ENCODE measurements at places on chromosomes 1 and 21. TPM values are rescaled to one million over a fixed set of nuclear protein-coding genes. Genes with fewer than 3 reads are reported as not detected.
A peak's percentile ranks its signal among the peaks of the same experiment; 100 is the strongest.

GRCh38 chr1:168504064-168504837 is 39.5 kb downstream of the XCL2 start:
- peak; percentile 17 for DNase-seq

GRCh38 chr21:45748593-45748992 is 105.1 kb downstream of the PCBP3 start:
- no peak for DNase-seq

- DNase-seq, result no peak
Measured at GRCh38 chr1:49351768-49352167, 575.1 kb upstream of the BEND5 start.

DNA sequence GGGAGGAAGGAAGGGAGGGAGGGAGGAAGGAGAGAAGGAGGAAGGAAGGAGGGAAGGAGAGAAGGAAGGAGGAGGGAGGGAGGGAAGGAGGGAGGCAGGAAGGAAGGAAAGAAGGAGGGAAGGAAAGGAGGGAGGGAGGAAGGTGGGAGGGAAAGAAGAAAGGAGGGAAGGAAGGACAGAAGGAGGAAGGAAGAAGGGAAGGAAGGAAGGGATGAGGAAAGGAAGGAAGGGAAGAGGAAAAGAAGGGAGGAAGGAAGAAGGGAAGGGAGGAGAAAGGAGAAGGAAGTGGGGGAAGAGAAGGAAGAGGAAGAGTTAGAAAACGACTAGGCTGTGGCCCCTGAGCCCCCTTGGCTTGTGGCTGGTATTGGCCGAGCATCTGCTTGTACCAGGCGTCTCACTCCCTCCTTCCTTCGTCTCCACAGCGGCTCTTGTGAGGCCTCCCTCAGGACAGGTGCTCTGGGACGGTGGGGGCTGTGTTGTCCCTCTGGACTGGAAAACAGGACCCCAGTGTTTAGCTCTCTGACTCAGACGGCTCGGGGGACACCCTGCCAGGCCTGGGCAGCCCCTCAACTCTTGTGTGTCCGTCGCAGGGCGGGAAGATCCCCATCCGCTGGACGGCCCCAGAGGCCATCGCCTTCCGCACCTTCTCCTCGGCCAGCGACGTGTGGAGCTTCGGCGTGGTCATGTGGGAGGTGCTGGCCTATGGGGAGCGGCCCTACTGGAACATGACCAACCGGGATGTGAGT is 36.2 kb upstream of the C1QA start:
- no peak for DNase-seq

GRCh38 chr1:30680429-30680828 is 43.0 kb downstream of the MATN1 start:
- DNase-seq, result no peak

DNA sequence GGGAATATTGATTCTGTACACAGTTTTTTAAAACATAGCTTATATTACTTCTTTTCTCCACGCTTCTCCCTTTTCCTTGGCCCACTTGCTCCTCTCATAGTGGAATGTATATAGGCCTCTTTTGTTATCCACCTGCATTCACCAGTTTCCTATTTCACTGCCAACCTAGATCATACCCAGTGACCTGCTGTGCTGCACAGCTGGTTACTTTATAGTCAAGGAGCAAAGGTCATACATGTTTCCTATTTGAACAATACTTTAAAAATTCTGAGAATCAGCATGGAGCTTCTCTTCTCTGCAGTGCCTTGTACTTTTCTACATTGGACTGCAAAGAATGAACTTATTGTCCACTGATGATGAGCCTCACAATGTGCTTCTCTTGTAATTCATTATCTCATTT is 4.3 kb upstream of the SLC35D1 start:
- no peak for DNase-seq

- DNase-seq, result no peak
Measured at GRCh38 chr1:110856410-110856809, 16.5 kb upstream of the CD53 start.

- no peak for DNase-seq
Measured at GRCh38 chr1:218371927-218372672, 27.0 kb downstream of the TGFB2 start.

DNA sequence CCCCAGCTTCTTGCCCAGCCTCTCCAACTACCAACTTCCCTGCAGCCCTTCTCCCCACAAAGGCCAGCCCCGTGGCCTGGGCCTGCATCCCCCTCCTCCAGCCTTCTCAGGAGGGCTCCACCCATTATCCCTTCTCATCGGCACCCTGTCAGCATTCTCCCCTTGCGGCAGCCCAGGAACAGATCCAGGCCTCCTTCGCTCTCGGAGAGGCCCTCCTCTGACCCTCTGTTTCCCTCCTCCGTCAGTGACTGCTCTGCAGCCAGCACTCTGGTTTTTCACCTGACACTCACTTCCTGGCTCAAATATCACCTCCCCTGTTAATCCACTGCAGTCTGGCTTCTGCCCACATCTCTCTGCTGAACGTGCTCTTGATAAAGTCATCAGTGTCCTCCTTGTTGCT is 17.5 kb downstream of the ADGRB2 start:
- DNase-seq, result no peak

- DNase-seq, result no peak
Measured at GRCh38 chr1:97090725-97091124, 369.1 kb downstream of the PTBP2 start.

- no peak for DNase-seq
Measured at GRCh38 chr1:224859651-224860050, 69.8 kb upstream of the DNAH14 start.

DNA sequence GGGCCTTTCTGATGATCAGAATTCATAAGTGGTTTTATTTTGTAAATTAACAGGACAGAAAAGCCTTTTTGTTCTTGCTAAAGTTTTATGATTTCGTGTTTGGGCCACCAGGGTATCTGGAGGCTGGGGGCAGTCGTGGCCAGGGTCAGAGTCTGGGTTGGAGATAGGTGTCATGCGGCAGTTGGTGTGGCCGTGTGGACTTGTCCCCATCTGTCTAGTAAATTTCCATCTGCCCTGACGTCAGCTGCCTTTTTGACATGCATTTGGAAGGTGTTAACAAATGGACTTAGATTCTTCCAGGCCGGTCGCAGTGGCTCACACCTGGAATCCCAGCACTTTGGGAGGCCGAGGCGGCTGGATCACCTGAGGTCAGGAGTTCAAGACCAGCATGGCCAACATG is 56.8 kb downstream of the SKI start:
- DNase-seq, result no peak

GRCh38 chr1:9088807-9089206 is 19.4 kb upstream of the SLC2A5 start:
- DNase-seq, result no peak

GRCh38 chr1:59298710-59299346 is 1.9 kb downstream of the FGGY start:
- no peak for DNase-seq

GRCh38 chr1:15934211-15935055 is 41.5 kb downstream of the ZBTB17 start:
- DNase-seq, result no peak

- DNase-seq, result peak; percentile 52
Measured at GRCh38 chr1:109793486-109794318, 30.0 kb upstream of the EPS8L3 start.

DNA sequence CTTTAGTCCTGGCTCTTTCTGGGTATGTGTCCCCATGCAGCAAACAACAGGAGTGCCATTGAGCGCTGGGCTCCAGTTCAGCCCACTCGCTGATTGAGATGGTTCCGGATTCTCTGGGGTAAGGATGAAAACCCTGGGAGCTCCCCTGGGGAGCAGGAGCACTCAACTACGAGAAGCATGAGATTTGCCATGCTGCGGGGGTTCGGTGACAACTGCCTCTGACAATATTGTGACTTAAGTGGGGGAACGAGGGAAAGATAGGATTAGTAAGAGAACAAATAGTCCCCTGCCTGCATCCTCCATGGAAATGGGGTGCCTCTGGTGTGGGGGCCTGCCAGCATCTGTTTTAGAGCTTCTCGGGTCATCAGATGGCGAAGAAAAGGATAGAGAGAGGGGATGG is 123.6 kb upstream of the IPO9 start:
- DNase-seq, result no peak

DNA sequence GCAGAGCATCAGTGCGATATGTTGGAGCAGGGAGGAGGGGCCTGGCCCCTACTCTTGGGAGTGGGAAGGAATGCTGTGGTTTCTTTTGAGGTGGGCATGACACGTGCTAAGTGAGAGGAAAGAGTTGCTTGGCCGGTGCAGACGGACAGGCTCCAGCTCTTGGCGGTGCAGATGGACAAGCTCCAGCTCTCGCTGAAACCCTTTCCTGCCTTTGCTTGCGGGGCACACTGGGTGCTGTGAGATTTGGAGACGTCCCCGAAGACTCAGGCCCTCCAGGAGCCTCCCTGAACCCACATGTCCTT is 15.9 kb downstream of the PDXK start:
- DNase-seq, result no peak

- DNase-seq, result no peak
Measured at GRCh38 chr1:65196926-65197325, 48.9 kb downstream of the AK4 start.

DNA sequence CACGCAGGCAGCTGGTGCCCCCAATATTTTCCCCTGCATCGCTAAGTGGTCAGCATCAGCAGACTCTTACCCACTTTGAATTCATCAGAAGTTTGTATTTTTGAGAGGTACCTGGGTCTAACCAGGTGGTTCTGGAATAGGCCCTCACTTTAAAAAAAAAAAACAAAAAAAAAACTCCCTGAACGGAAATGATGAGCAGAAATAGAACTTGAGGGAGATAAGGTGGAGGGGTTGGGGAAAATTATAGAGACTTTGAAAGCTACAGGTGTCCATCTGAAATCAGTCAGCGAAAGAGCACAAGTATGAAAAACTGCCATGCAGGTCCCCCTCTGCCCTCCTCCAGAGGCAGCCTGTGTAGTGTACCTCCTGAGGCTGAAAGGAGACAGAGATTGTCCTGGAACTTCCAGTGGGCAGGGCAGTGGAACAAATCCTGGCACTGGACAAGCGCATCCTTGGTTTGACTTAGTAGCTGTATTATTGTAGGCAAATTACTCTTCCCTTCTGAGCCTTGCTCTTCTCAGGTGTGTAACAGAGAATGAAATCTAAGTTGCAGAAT is 1.2 kb downstream of the SLAMF7 start:
- no peak for DNase-seq

DNA sequence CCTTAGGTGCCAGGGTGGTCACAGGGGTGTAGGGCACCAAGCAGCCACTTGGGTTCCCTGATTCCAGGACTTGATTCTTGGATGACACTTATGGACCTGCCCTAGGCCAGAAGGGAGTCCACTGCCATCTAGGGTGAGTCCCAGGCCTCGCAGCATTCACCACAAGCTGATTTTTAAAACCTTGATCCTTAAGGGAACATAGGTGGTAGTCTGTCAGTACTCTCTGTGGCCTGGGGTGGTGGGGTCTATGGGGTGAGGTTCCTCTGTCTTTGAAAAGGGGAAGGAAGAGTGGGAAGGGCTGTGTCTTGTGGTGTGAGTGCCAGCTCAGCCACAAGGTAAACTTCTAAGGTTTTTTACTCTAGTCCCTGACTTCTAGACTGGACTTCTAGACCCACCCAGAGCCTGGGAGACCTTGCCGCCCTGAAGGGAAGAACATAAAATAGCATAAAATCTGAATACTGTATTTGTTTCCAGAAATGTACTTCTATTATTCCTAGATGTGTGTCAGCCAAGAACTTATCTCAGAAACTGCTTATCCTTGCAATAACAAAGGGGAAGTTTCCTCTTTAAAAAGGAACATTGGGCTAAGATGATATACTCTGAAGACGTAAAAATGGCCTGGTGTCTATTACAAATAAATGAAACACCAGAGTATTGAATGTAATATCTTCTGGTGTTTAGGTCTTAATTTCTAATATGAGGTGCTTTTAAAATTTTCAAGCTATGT is 757.3 kb downstream of the LTN1 start:
- DNase-seq, result no peak

GRCh38 chr1:31154632-31155215 is 85.0 kb downstream of the NKAIN1 start:
- peak; percentile 65 for DNase-seq

- peak; percentile 99 for DNase-seq
Measured at GRCh38 chr1:45802343-45803298, 791 bp upstream of the MAST2 start.

DNA sequence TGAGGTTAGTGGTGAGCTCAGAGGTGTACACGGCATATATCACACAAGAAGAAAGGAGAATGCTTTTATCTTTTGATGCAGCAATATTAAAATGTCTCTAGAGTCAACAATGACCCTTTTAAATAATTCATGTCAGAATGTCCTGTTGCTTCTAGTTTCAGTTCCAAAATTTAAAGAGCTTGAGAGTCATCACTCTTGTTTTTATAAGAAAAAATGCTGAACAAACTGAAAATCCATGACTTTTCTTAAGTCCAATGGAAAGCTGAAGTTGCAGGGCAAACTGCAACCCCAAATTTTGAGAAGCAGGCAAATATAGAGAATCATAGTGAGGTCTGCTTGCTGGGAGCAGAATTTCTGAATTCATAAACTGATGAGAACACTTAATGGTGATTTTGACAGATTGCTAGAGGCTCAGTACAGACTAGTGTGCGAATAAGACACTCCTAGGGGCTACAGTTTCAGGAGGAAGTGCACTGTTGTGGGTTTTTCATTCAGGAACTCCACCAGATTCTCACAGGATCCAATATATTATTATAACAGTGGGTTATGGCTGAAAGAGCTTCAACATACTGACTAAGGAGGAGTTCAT is 135.1 kb downstream of the CLIC6 start:
- no peak for DNase-seq

DNA sequence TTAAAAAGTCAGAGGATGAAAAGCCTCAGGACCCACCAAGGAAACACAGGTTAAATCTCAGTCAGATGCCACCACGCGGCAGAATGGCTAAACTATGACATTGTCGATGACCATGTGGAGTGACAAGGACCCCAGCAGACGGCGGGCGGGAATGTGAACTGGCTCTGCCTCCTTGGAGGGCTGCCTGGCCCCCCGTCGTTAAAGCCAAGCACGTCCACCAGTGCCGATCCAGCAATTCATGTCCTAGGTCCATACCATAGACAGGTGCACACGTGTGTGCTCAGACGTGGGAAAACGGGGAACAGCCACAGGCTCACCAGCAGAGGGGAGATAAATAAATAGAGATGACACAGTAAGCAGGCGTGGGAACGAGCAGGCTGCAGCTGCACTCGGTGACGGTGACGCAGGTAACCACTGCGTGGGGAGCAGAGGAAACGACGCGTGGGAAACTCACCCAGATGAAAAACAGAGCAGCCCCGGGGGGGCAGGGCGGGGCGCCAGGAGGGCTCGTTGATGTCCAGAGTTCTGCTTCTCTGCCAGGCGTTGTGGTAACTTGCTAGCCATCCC is 28.3 kb upstream of the PCBP3 start:
- DNase-seq, result no peak

- peak; percentile 99 for DNase-seq
Measured at GRCh38 chr1:59150577-59151386, 146.1 kb upstream of the FGGY start.

- DNase-seq, result no peak
Measured at GRCh38 chr1:47212636-47213229, 19.3 kb downstream of the TAL1 start.

Gene ATXN7L2
- total RNA-seq, result 1.0 TPM

Gene BATF3
- 6.5 TPM for total RNA-seq

Gene SLC1A7
- total RNA-seq, result 2.4 TPM

Gene LCE1D
- total RNA-seq, result not detected

Gene CD2
- not detected for total RNA-seq

Gene RIPK4
- 16.5 TPM for total RNA-seq

Gene TTC39A
- total RNA-seq, result 3.5 TPM

Gene APCS
- not detected for total RNA-seq

Gene MTARC2
- total RNA-seq, result 0.41 TPM

Gene LRRC38
- not detected for total RNA-seq

Gene LENEP
- total RNA-seq, result not detected

Gene GJC2
- total RNA-seq, result 0.06 TPM

Gene MYBPH
- not detected for total RNA-seq

Gene NUF2
- 22.0 TPM for total RNA-seq

Gene TSACC
- total RNA-seq, result 0.39 TPM

Gene NES
- 0.48 TPM for total RNA-seq

Gene NBPF20
- 0.25 TPM for total RNA-seq
